ENCODE measurements at places on chromosomes 1 and 21.

DNA sequence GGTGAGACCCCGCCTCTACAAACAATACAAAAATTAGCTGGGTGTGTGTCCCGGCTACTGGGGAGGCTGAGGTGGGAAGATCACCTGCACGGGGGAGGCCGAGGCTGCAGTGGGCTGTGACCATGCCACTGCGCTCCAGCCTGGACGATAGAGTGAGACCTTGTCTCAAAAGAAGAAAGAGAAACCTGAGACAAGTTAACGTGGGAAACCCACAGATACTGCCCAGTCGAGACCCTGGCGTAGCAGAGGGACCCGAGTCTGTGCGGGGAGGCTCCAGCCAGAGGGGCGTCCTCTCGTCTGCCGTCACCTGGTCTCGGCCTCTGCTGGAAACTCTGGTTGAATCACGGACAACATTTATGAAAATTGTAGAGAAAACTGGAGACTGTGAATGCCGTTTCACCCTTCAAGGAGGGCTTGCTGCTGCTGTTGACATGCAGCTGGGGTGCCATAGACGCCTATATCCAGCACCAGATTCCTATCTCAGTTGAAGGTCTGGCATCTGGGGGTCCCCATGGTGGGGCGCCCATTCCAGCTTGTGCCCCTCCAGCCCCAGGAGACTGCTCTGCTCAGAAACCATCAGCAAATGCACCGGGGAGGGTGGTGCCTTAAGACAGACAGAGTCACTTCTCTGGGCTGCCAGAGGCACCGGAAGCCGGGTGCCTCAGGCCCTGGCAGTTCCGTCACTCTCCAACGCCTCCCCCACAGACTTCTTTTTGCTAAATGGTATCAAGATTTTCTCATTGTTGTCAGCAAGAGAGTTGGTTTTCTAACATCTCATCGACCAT lies 13.6 kb upstream of the CDK11B start:
- no peak for DNase-seq

DNA sequence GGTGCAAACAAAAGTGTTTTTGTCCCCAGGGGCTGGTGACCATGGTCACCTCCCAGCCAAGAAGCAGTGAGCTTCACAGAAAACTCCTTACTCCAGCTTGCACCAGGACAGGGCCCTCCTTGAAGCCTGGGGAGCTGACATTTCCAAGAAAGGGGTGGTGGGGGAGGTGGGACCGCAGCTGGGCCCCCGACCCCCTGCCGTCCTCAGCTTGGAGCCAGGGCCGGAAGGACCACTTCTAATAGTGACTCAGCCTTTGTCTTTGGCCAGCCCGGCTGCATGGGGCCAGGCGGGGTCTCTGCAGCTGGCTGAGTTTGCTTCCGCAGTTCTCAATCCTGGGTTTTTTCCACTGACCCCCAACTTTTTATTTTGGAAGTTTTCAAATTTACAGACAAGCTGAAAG lies 136.5 kb upstream of the POU3F1 start:
- no peak for DNase-seq

DNA sequence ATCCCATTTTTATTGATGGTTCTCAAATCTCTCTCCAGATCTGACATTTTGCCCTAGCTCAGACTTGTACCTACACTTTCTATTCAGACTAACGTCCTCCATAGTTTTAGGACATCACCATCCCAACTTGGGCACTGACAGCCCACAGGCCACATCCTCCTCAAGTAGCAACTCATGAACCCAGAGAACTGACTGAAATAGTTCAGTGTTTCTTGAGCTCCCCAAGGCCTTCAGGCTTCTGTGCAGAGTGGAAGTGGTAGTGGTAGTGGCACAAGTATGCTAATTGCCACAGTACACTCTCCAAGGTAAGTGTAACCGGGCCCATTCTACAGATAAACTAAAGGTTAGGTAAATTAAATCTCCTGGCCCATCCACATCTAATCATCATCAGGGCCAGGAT lies 112.6 kb downstream of the SLC45A1 start:
- no peak for DNase-seq

- DNase-seq, result no peak
Measured at GRCh38 chr1:28896609-28896986, 17.8 kb upstream of the EPB41 start.

DNA sequence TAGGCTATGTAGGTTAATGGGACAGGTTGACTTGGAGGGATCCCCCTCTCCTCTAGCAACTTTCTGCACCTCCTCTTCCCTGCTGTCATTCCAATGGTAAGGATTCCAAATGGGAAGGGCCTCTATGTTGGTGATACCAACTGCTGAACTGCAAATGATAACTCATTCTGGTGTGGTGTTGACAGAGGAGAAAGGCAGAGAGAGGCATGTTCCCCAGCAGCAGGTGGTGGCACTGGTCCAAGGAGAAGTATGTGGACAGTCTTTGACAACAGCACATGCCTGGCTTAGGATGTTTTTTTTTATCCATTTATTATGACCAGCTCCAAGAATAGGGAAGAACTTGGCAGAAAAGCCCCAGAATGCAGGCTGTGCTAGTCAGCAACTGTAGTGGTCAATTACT lies 19.6 kb upstream of the SPAG17 start:
- no peak for DNase-seq

GRCh38 chr1:44301442-44301841 lies 53.6 kb downstream of the ERI3 start:
- no peak for DNase-seq

- DNase-seq, result no peak
Measured at GRCh38 chr1:217403026-217403720, 227.7 kb downstream of the GPATCH2 start.

DNA sequence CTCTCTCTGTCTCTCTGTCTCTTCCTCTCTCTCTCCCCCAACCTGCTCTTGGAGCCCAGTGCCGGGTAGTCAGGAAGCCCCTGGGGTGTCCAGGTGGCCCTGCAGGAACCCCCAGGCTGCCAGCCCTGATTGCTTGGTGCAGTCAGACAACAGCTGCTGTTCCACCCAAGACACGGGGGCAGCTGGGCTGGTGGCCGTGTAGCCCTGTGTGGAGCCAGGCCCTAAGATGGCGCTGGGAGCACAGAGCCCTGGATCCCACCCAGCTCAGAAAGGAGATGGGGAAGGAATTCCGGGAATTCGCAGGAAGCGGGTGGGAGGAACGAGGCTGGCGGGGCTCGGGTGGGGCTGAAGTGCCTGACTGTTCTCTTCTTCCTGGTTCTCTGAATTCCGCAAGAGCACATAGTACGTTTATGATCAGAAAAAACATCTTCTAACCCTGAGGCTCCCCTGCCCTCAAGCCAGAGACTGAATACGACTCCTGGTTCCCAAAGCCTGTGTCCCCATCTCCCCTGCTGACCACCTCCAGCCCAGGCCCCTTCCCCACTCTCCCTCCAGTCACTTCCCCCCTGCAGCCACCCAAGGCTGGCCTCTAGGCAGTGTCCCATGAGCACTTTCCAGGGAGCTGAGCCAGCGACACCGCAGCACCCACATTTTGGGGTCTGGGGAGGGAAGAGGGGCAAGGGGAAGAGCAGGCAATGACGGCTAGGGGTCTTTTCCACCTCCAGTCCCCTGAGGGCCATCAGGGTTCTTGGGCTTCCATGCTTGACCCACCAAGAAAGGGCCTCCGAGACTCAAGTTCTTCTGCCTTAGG lies 55.0 kb downstream of the WNT9A start:
- no peak for DNase-seq

- DNase-seq, result no peak
Measured at GRCh38 chr21:40373761-40374160, 473.2 kb downstream of the DSCAM start.

- no peak for DNase-seq
Measured at GRCh38 chr1:51329443-51330325, 678 bp downstream of the TTC39A start.
